Mesothelial cell of epicardium (in vitro differentiated cells): ENCODE measurements at places on chromosomes 2 and 18.

GRCh38 chr2:240702640-240703011 lies 11.0 kb downstream of the AQP12A start:
- no peak for DNase-seq

- DNase-seq, result no peak
Observed at GRCh38 chr2:7670905-7671641, 753.9 kb downstream of the RNF144A start.

GRCh38 chr2:194566907-194567660 lies 1089.9 kb upstream of the SLC39A10 start:
- DNase-seq, result no peak

DNA sequence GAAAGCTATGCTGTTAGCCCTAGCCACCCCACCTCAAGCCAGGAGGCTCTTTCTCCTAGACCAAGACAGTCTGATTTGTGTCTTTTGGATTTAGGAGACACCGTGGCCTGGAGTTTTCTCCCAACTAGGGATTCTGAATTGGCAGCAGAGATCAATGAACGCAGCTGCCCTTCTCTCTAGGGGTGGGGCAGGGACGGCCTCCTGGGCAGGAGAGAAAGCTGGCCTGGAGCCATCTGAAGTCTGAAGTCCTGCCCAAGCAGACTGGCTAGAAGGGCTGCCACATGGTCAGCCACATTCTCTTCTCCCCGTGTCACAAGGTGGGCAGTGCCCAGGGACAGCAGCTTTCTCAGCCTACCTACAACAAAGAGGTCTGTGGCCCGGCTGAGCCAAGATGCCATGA lies 45.1 kb downstream of the PIEZO2 start:
- DNase-seq, result no peak

GRCh38 chr2:12672711-12673315 lies 43.9 kb upstream of the TRIB2 start:
- no peak for DNase-seq

GRCh38 chr2:46779447-46779941 lies 136.1 kb downstream of the MCFD2 start:
- no peak for DNase-seq

- DNase-seq, result no peak
Observed at GRCh38 chr2:209383212-209383611, 40.6 kb upstream of the MAP2 start.

DNA sequence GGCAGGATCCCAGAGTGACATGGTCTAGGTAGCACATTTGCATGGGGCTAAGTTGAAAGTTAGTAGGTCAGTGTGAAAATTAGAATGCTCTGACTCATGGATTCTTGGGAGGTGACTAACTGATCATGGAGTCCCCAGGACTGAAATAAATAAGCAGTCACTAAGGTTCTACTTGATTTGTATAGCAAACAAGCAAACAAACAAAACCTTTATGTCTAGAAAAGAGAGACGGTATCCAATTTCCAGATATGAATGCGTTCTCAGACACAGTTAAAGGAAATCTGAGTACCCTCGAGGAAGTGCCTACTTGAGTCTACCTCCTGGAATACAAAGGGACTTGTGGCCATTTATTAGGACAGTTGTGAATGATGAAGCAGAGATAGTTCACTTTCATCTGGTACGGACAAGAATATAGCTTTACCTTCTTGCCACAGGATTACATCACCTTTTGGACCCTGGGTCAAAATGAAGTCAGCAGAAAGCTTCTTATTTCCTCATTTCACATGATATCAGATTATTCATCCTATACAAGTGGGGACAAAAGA lies 54.3 kb upstream of the AGPS start:
- DNase-seq, result no peak
